Stimulated activated CD4-positive, alpha-beta T cell treated with anti-CD3 and anti-CD28 coated beads, Interleukin-12 subunit alpha, Interleukin-12 subunit beta, amount 100 ng/mL, for 48 hours (primary cell): ENCODE measurements at places on chromosomes 2 and 18.

DNA sequence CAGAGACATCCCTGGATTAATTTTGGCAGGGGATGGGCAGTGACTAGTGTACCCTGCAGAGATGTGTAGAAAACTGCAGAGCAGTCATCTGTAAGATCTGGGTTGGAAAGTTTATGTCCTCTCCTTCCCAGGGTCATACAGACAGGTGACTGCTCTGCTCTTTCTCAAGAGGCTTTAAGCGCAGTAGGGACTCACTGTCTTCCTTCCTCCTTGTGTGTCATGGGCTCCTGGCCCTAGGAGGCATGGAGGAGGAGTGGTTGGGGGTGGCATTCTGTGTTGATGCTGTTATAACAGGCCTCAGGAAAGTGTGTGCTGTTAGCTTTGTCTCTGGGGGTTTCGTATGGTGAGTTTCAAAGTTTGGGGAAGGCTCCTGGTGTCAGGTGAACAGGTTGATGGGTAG is 130.5 kb upstream of the MGAT5 start:
- no peak for DNase-seq

DNA sequence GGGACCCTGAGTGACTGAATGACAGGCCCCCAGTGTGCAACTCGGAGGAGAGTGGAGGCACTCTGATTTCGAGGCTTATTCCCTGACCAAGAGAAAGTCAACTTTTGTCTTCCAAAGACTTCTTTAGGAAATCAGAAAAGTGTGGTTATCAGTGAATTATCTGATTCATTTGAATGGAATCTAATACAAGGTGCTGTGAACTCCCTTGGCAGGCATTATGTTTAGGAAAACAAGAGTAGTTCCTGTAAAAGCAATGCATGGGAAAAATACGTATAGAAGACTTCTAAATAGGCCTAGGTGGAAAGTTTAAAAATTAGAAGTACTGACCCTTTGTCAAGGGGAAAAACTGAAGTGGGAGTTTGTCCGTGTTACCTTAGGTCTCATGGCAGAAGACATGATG is 269.4 kb downstream of the GBX2 start:
- no peak for DNase-seq

DNA sequence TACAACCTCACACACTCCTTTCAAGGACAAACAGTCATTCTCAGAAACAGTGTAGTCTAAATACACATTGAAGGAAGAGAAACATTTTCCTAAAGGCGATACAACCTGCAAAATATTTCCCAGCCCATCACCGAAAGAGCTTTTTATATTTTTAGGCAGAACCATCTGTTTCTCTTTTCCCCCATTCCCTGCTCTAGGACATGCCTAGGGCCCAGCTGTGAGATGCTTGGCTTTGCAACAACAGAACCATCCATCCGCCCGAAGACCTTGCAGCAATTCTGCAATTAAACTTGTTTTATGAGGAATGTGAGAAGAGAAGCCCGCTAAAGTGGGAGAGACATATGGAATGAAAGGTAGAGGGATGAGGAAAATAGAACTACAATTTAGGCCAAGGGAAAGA is 105.6 kb upstream of the RFX8 start:
- no peak for DNase-seq

DNA sequence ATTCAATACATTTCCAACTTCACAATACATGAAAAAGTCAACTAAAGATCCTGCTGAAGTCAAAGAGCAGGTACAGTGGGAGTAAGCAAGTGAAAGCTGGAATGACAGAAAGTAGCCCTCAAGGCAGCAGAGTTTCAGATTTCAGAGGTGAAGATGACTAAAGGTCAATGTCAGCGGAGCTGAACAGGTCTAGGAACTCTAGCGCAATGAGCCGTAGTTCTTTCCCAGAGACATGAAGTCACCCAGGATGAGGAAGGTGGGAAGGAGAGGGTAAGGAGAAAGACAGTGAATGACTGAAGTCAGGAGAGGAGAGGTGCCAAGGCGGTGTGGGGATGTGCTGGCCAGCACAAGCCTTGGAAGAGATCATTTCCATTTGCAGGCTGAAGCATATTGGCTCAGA is 28.1 kb downstream of the PTPN2 start:
- no peak for DNase-seq

GRCh38 chr2:163324677-163325076 is 411.1 kb downstream of the FIGN start:
- DNase-seq: no peak

DNA sequence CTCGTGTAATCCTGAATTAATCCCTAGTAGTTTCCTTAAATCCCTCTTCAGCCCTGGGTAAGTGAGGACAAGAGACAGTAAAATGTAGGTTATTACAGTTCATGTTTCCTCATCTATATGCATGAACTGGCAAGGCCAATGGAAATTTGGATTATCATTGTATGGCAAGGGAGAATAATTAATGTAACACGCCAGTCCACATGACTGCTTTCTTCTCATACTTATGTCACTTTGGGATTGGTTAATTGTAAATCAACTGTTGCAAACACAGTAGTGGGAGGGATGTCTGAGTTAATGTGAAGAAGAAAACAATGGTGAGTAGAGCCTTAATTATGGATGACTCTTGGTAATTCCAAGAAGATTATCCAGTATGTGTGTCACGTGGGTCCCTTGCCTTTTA is 1.7 kb upstream of the SERPINB7 start:
- no peak for DNase-seq

- no peak for DNase-seq
These were observed at the start of gene FAP for GRCh38 chr2:162243294-162243693. FAP (minus strand) TSS chr2:162243445; CDS start chr2:162243327, 118 bp downstream.

- no peak for DNase-seq
These were observed 941.3 kb upstream of the NXPH2 start for GRCh38 chr2:139721411-139721995.

GRCh38 chr18:48600456-48601090 is 61.7 kb downstream of the CTIF start:
- no peak for DNase-seq

GRCh38 chr2:212477571-212477970 is 61.0 kb downstream of the ERBB4 start:
- DNase-seq: no peak

DNA sequence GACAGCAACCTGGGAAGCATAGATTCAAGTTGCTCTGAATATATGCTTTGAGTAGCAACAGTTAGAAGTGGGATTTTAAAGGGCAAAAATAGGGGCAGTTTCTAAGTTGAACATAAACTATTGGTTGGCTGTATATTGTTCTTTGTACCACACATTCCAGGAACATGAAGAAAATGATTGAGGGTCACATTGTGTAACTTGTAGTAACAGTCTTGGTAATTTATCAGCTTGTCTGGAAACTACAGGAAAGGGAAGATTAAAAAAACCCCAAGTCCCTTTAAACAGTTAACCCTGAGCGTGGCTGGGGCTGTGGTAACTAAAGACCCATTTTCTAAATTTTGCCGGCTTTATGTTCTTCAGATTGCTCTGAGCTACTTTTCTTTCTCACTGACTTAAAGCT is 7.4 kb downstream of the PLEKHB2 start:
- no peak for DNase-seq

DNA sequence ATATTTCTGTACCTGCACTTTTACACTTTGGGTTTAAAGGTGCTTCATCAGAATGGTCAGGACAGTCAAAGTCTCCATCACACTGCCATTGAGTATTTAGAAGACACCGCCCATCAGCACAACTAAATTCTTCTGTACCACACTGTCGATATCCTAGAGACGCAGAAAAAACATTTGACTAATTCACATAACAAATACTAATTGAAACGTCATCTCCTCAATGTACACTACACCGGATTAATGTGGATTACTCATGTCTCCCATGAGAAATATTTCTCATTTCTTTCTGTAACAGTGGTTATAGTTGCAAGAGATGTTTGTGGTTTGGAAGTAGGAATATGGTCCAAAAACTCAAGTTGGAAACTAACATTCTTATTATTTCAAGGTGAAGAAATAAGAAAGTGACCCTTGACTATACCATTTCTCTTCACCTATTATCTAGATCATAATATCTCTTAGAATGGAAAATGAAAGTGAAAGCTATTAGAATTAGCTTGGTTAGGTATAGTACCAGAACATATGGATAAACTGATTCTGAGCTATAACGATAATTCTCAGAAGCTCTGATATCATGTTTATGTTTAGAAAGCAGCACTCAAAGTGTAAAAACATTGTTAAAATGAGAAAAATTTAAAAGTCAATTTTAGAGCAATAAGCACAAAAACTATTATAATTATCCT is 1627.7 kb downstream of the LRP1B start:
- no peak for DNase-seq

GRCh38 chr2:136143603-136144451 is 25.9 kb upstream of the CXCR4 start:
- no peak for DNase-seq

- DNase-seq: no peak
These were observed 344.4 kb upstream of the SLC39A10 start for GRCh38 chr2:195312662-195313061.

- no peak for DNase-seq
These were observed 15.7 kb downstream of the C1QL2 start for GRCh38 chr2:119142824-119143223.

DNA sequence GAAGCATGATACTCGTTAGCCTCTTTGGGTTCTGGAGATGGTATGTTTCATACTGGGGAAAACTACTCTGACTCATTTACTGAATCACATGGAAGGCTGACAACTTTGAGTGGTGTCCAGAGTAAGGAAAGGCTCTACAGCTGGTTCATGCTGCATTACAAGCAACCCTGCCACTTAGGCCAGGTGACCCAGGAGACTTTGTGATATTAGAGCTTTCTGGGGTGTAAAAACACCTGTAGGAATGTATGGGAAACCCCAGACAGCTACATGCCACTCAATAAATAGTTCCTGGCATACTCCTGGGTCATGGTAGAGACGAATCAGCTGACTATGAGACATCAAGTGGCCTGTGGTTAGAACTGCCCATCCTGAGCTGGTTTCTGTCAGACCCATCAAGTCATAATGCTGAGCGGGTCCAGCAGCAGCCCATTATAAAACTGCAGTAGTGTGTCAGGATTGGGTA is 21.3 kb upstream of the TCF7L1 start:
- no peak for DNase-seq
